Skin of body (tissue), 3 donors: ENCODE measurements at places on chromosomes 2 and 18. TPM values are rescaled to one million over a fixed set of nuclear protein-coding genes. Genes with fewer than 3 reads are reported as not detected.

- no peak for DNase-seq
Measured at GRCh38 chr18:21341141-21341540, 99.1 kb downstream of the GREB1L start.

DNA sequence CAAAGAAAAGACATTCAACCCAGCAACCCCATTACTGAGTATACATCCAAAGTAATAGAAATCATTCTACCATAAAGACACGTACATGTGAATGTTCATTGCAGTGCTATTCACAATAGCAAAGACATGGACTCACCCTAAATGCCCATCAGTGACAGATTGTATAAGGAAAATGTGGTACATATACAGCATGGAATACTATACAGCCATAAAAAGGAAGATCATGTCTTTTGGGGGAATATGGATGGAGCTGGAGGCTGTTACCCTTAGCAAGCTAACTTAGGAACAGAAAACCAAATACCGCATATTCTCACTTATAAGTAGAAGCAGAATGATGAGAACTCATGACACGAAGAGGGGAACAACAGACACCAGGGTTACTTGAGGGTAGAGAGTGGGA lies 145.9 kb downstream of the GULP1 start:
- no peak for DNase-seq

- DNase-seq, result no peak
Measured at GRCh38 chr2:128401680-128402079, 83.0 kb upstream of the HS6ST1 start.

- no peak for DNase-seq
Measured at GRCh38 chr2:85137156-85137555, 4.0 kb downstream of the TCF7L1 start.

GRCh38 chr2:44769349-44770011 lies 172.0 kb upstream of the SIX3 start:
- DNase-seq, result no peak

DNA sequence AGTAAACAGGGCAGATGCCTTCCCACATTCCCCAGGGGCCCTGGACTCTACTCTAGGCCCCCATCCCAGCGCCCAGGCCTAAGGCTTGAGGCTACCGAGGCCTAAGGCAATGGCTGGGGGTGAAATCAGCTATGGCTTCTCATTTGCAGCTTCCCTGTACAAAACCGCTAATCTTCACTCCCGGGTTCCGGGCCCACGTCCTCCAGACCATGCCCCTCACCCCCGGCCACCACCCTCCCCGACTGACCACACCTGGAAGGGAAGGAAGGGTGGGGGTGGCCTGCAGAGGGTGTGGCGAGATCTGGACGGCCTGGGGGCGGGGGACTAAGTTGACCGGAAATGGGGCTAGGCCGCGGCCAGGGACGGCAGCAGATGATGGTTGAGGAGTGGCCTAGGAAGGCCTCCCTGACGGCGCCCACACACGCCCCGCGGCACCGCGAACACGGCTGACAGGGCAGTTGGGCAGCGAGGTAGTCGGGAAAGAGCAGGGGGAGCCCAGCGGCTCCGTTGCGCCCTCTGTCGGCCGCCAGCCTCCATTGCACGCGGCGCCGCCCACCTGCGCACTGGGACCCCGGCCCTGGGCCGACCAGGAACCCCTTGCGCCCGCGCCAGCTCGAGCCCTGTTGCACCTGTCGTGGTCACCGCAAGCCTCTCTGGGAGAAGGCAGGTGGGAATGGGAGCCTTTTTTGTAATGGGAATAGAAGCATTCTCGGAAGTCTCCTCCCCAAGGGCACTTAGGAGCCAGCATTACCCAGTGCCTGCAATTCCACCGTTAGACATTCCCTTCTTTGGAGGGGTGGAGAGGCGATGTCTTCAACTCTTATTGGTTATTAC lies 117.1 kb upstream of the STPG4 start:
- DNase-seq, result no peak

DNA sequence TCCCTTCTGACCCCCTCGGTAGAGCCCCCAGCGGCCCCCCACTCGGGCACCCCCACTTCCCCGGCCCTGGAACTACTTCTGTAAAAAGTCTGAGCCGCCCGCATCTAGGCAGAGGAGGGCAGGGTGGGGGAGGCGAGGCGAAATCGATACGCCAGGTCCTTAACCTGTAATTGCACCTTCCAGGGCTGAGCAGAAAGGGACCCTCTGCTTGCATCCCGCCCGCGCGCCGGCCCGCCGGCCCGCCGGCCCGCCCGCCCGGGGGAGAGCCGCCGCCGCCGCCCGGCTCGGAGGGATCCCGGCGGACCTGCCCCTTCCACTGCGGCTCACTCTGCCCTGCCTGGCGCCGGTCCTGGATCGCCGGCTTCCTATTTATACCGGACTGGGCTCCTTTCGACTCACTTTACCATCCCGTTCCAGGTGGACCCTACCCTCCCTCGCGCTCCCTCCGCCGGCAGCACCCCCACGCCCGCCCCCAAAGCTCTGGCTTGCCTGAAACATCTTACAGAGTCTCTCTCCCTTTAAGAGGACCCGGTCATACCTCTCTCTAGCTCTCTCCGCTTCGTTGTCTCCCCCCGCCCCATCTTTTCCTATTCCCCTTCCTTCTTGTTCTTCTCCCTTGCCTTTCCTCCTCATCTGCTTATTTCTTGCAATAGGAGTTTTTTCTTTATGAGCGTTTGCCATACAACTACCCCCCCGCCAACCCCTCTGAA lies 797 bp downstream of the KLHL14 start:
- DNase-seq, result no peak

DNA sequence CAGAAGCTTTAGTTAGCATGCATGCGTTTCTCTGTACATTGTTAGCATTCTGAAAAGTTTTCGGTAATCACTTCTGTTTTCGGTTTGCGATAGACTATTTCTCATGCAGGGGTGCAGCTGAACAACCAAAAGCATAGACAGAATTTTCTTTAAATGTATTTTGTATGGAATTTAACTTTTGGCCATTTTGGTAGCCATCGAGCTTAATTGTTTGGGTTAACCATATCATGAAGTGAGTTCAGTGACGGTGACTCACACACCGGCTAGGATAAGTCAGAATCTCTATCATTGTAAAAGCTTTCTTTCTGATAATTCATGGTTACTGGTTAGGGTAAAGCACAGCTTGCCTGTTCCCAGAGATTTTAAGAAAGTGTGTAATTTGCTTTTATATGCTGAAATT lies 107.2 kb downstream of the CD226 start:
- no peak for DNase-seq

GRCh38 chr18:76213991-76214390 lies 281.1 kb downstream of the ZNF516 start:
- no peak for DNase-seq

DNA sequence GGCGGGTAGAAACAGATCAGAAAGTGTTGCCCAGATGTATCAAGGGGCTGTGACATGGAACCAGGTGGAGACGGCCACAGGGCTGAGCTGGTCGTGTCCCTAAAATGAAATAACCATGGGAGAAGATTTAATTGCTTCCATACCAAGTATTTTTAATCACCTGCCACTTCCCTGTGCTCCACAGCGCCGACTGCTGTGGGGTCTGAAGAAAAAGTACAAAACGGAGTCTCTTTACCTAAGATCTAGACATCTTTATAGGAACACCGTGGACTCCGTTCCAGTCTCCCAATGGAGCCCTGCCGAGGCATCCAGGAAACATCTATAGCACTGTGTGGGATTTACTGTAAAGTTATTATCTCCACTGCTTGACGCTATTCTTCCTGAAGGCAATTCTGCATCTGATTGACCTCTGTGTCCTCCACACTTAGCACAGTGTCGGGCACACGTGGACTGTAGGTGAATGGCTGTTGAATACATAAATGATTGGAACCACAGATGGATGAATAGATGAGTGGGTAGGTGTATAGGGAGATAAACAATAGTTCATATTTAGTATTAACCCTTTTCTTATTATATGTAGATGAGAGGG lies 21.6 kb upstream of the GYPC start:
- DNase-seq, result no peak

- no peak for DNase-seq
Measured at GRCh38 chr2:105301646-105302045, 27.9 kb downstream of the TGFBRAP1 start.

- peak; percentile 70 for DNase-seq
Measured at GRCh38 chr18:9101730-9102507, 580 bp upstream of the NDUFV2 start.

DNA sequence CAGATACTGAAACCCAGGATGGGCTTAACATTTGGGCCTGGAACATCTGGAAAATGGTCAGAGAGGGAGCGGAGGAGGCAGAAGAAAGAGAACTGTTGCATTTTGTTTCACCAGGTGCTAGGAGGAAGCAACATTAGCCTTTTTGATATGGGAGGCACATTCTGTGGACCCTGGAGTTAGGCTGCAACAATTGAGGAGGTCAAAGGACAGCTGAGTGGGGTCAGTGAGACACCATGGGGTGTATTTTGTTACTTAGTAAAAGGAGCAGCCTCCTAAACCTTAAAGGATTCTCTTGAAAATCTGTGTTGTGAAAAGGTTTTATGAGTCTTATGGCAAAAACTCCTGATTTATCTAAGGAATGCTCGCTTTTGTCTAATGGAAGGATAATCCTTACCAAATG lies 124.9 kb downstream of the GREB1L start:
- no peak for DNase-seq

DNA sequence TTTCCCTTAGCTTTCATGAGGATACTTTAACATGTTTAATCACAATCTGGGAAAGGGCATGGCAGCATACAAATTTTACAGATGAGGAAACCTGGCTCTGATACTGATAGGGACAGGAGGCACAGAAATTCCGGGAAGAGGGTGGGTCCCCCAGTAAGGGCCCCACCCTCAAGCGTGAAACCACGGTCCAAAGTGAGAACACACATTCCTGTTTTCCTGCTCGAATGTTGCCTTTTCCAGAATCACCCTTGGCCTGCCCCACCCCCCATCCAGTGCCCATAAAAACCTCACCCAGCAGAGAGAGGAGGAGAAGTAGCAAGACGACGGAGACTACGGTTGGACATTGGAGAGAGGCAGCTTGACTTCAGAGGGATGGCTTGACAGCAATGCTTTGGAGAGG lies 98.2 kb downstream of the HIBCH start:
- no peak for DNase-seq

DNA sequence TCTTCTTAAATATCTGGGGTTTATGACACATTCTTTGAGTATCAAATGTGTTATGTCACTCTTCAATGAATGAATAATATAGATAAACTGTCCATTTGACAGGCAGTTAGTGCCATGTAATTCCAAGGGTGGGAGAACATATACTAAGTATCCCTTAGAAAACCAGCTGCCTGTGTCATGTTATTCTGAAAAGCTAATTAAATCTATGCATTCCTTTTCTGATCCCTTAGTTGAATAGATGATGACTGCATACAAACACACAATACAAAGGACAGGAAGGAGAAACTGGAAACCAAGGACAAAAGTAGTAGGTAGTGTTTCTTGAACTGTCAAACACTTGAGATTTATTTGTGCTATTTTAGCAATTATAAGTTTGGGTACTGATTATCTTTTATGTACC lies 8.3 kb downstream of the ARHGAP28 start:
- DNase-seq, result peak; percentile 50

The MC5R gene
- not detected for total RNA-seq
